ENCODE measurements at places on chromosomes 1 and 21.
A peak's percentile ranks its signal among the peaks of the same experiment; 100 is the strongest.

DNA sequence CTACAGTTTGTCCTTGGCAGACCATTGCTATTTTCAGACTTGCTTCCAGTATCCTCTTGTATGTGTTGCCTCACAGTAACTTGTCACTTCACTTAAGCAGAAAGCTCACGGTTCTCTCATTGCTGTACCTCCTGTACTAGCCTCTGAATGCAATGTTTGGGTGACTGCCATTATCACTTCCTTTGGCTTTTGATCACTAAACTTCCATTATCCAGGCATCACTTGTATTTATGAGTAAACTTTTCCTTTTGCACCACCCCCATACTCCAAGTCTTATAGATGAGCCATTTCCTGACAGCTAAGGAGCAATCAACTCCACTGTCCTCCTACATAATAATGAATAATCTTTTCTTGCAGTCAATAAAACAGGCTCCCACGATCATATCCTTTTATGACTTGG, 255.3 kb downstream of the PDE4B start:
- DNase-seq = no peak

DNA sequence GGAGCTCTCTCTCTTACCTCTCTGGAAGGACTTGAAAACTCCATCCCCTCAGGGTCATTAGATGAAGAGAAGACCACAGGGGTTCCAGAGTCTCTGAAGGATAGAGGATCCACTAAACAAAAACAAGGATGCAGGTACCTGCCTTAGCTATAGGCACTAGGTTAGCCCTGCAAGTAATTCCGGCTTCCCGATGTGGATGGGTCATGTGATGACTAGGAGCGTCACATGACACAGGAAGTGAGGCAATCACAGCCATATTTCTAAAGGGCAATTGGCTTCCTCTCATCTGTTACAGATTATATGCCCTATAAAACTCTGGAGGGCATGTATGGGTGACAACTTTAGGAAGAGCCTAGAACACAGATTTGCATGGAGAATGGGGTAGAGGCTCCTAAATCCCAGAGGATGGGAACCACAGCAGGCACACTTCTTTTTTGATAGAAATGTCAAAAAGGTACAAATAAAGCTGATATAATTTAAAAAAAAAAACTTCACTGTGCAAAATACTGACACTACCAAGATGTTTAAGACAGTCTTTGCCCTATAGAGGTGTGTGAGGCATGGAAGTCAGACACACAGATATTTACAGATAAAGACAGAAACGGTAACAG, 14.1 kb downstream of the ENTREP3 start:
- DNase-seq = peak; percentile 72

GRCh38 chr1:163093579-163093978, 24.4 kb downstream of the RGS4 start:
- no peak for DNase-seq

DNA sequence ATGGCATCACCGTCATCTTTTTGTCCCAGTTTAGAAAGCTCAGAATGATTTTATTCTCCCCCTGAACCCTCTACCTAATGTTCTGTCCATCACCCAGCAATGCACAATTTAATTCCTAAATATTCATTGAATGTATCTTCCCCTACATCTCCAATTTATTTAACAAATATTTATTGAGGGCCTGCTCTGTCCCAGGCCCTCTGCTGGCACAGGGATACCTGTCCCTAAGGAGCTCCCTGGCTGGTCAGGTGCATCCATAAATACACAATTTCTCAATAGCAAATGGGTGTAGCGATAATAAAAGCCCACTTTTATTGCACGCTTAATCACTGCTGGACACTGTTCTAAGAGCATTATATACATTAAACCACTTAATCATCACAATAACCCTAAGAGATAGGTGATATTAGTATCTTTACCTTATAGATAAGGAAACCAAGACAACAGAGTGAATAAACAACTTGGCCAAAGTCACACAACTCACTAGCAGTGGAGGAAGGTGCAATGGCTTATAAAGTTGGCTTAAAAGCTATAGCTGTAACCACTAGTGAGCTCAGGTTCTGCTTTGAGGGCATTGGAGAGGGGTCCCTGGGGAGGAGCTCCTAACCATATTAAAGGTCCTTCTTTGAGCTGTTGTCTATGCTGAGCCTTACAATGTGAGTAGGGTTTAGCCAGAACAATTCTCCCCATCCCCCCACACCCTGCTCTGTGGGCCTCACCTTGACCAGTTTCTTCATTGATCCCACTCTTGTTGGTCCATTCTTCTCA, 126.3 kb upstream of the JUN start:
- no peak for DNase-seq

DNA sequence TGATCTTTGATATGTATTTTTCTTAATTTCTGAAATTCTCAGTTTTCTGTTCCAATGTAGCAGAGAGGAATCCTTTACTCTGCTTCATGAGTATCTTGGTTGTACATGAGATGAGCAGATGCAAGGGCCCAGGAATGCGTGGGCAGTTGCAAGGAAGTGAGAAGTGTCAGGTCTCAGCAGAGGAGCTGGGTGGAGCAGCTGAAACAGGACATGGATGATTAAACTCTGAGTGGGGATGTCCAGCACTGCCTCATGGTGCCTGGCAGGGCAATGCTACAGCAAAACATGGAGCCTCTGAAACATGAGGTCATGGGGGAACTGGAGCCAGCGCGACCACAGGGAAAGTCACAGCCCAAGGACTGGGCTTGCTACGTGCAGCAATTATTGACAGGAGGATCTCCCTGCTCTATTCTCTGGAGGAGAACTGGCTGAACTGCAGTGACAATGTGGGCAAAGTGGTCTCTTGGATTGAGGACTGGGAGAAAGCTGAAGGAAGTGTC, 48.4 kb downstream of the COLGALT2 start:
- DNase-seq = peak; percentile 73
